ENCODE measurements at places on chromosomes 5 and 9.

- DNase-seq: no peak
Observed at GRCh38 chr5:74367241-74367733, 273.2 kb downstream of the ENC1 start.

GRCh38 chr9:92600462-92601261, 64.9 kb upstream of the ECM2 start:
- peak; percentile 62 for DNase-seq

GRCh38 chr9:109401169-109401989, 80.5 kb upstream of the EPB41L4B start:
- peak; percentile 42 for DNase-seq

DNA sequence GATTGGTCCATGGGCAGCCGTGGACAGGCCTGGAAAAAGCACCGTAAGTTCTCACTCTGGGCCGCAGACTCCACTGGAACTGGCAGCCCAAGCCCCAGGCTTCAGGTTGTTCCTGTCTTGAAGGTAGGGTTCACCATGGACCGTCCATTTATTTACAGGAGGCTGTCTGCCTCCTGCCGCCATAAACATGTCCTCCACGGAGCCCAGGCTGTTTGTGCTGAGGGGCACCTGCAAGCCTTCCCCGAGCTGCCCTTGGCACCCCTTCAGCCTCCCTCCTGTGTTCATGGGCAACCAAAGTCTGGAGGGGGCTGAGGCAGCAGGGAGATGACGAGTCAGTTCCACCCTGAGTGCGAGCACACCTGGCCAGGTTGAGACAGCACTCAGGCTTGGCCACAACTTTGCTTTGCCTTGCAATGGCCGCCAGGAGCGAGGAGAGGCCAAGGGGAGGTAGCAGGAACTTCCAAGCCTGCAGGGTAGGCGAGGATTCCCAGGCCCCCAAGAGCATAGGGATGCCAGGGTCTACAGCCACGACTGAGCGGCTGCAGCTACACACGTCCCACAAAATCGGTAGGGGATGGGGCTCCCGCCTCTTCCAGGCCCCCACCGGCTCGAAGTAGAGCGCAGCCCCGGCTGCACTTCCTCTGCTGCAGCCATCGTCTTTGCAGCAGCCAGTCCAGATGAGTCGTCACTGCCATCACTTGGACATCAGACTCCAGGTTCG, 1625.6 kb upstream of the ACO1 start:
- DNase-seq: no peak

DNA sequence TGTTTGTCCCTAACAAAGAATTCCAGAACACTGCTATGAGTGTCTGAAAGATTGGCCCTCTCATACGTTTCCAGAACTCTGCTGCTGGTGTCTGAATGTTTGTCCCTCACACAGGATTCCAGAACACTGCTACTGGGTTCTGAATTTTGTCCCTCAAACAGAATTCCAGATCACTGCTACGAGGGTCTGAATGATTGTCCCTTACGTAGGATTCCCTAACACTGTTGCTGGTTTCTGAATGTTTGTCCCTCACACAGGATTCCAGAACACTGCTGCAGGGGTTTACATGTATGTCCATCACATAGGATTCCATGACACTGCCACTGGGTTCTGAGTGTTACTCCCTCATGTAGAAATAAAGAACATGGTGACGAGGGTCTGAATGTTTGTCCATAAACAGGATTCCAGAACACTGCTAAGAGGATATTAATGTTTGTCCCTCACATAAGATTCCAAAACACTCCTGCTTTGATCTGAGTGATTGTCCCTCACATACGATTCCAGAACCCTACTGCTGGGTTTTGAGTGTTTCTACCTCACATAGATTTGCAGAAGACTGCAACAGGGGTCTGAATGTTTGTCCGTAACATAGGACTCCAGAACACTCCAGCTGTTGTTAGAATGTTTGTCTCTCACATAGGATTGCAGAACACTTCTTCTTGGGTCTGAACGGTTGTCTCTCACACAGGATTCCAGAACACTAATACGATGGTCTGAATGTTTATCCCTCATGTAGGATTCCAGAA, 214.4 kb downstream of the FOXD4L6 start:
- no peak for DNase-seq

GRCh38 chr5:32866138-32866537, 155.0 kb downstream of the NPR3 start:
- DNase-seq: peak; percentile 12

- no peak for DNase-seq
Observed at GRCh38 chr5:42988568-42988967, 51.6 kb downstream of the ANXA2R start.

All from fibroblast of villous mesenchyme (primary cell).